MM.1S (cell line): ENCODE measurements at places on chromosomes 7 and 10.
A peak's percentile ranks its signal among the peaks of the same experiment; 100 is the strongest.

GRCh38 chr7:42241424-42241823 is 4.4 kb upstream of the GLI3 start:
- no peak for DNase-seq

DNA sequence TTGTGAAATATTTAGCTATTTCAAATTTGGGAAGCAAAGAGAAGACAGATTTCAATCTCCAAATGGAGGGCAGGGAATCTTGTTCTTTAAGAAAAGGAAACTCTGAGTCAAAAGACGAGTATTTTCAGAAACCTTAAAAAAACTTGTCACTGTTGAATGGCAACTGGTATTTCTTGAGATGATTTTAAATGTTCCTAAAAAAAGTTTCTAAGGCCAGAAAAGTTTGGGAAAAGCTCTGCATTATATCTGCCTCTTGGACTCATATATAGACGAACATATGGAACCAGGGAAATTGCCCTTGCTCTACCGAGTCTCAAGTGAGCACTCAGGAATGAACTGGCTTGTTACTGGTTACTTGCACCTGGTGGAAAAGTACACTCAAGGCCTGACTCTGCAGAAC is 69.5 kb downstream of the ADAM22 start:
- DNase-seq = no peak

- DNase-seq = no peak
Observed at GRCh38 chr7:110105840-110106239, 985.1 kb upstream of the LRRN3 start.

GRCh38 chr10:10846504-10846900 is 171.2 kb upstream of the CELF2 start:
- DNase-seq = no peak

DNA sequence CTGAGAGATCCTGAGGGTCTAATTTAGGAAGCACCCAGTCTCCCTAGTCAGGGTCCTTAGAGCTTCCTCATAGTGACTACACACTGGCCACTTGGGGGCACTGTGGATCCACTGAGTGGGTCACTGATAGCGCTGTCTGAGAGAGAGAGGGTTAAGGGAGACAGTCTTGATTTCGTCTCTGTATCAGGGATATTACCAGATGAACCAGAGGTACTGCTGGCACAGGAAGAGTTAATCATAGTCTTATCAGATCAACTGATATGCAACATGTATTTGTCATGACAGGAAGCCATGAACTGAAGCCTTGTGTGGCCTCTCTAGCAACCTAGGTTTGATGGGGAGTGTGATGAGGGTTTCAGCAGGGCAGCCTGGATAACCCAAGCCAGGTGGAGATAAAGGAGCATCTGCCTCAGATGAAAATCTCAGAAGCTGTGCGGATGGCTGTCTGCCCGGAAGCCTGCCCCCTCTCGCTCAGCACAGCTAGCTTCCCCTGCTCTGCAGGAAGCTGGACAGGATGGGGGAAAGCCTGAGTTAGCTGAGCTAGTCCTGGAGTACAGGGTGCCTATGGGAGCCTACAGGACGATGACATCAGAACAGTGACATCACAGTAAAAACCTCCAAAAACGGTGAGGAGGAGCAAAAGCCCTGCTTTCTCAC is 214.0 kb upstream of the PRSS1 start:
- DNase-seq = peak; percentile 91

- DNase-seq = peak; percentile 73
Observed at GRCh38 chr10:18607503-18608378, 43.6 kb downstream of the NSUN6 start.

DNA sequence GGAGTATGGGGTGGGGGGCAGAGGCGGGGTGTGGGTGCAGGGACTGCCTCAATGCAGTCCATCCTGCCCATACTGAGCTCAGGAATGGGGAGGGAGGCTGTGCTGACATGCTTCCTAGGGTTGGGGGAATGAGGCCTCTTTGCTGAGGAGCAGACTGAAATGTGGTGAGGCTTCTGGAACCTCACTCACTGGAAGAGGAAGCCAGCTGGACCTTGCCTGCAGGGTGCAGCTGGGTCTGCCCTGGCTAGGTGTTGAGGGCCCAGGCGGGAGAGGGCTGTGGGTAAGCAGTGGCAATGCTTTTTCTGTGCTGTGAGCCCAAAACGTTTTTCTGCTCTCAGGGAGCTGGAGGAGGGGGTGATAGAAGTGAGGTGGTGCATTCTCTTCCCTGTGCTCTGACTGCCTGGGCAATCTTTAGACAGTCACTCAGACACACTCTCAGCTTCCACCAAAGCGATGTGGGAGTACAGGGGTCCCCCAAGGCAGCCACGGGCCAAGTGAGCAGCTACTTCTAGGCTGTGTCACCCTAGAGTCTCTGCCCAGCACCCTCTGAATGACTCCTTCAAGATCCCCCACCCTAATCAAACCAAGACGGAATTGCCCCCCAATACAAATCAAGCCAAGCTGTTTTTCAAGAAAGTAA is 41.1 kb upstream of the BMPR1A start:
- DNase-seq = no peak

DNA sequence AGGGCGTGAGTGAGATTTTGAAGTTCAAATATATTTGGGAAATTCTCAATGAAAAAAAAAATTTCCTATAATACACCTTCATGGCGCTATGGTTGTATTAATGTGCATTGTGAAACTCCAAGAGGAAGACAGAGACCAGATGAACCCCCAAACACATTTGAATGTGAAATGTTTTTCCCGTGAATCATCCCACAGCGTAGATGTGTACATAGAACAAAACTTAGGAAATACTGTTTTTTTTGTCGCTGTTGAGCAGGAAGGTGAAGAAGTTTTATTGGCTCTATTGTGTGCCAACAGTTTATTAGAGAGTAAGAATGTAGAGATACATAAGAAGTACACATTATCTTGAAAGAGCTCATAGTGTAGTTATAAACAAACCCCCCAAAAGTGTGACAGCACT is 134.0 kb downstream of the KCND2 start:
- no peak for DNase-seq

DNA sequence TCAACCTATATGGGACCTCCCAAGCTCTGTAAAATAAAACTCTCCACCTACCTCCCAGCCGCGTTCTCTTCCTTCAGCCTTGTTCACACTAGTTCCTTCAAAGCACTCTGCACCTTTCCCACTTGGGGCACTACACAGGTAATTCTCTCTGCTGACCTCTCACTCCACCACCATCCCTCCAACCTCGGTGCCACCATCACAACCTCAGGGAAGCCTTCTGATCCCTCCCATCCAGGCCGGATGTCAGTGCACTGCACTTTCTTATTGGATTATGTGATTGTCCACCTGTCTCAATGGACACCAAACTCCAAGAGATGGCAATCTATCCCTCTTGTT is 7.0 kb downstream of the LARP4B start:
- DNase-seq = no peak

DNA sequence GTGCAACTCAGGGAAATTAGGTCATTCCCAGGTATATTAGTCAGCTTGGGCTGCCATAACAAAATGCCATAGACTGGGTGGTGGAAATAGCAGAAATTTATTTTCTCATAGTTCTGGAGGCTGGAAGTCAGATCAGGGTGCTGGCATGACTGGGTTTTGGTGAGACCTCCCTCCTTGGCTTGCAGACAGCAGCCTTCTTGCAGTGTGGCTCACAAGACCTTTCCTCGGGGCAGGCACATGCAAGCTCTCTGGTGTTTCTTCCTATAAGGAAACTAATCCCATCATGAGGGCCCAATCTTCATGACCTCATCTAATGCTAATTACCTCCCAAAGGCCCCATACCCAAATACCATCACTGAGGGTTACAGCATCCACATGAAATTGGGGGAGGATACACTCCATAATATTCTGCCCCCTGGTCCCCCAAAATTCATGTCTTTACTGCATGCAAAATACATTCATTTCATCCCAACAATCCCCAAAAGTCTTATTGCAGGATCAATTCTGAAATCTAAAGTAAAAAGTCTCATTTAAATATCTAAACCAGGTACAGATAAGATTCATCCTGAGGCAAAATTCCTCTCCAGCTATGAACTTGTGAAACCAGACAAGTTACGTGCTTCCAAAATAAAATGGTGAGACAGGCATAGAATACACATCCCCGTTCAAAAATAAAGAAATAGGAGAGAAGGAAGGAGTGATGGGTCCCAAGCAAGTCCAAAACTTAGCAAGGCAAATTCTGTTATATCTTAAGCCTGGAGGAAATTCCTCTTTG is 17.4 kb upstream of the CBLL1 start:
- DNase-seq = no peak

GRCh38 chr7:1027242-1028043 is 16.9 kb upstream of the GPR146 start:
- DNase-seq = no peak

- DNase-seq = peak; percentile 35
Observed at GRCh38 chr10:5656737-5657579, 9.4 kb downstream of the ASB13 start.

DNA sequence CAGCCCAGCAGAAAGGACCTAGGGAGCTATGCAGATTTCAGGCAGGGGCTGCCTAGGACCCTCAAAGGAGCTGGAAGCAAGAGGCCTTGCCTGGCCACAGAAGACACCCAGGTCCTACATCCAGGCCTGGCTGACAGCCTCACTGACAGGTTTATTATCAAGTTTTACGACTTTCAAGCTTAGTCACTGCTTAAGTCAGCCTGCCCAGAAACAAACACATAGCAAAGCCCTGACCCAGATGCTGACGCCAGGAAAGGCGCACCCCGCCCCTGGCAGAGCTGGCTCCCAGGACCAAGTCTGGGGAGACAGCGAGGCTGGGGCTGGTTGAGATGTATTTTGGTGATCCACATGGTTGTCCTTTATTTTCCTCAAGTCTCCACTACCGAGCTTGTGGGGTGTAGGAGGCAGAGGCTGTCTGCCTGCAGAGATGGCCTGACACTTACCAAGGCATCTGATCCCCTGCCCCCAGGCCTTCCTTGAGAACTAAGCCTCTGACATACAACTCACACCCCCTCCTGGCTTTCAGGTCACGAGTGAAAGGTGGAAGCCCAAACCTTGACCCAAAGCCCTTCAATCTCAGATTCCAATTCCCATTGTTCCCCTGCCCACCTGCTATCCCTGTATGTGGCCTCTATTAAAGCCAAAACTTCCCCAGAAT is 80.7 kb upstream of the EMX2 start:
- DNase-seq = no peak

- DNase-seq = peak; percentile 76
Observed at GRCh38 chr7:22563032-22563501, 63.1 kb upstream of the STEAP1B start.

- no peak for DNase-seq
Observed at GRCh38 chr7:133850497-133851280, 276.5 kb upstream of the LRGUK start.

GRCh38 chr7:36563706-36564327 is 160.5 kb downstream of the AOAH start:
- DNase-seq = peak; percentile 63

DNA sequence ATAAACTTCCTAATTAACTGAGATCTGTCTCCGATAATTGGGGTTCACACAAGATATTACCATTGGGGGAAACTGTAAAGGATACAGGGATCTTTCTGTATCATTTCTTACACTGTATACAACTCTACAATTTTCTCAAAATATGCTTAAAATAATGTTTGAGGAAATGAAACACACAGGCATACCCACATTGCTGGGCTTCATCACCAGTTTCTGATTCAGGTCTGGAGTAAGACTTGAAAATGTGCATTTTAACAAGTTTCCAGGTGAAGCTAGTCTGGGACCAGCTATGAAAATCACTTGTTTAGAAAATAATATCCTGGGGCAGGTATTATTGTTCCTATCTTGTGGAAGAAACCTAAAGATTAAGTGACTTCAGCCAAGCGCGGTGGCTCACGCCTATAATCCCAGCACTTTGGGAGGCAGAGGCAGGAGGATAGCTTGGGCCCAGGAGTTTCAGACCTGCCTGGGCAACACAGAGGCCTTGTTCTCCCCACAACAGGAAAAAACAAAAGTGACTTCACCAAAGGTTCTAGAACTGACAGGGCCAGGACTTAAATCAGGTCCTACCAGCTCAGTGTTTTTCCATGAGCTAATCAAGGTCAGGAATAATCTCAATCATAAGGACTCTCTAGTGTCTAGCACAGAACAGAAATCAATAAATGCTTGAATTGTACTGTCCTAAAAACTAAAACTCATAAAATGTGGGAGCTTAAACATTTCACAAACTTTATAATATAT is 12.6 kb downstream of the TOMM7 start:
- no peak for DNase-seq

DNA sequence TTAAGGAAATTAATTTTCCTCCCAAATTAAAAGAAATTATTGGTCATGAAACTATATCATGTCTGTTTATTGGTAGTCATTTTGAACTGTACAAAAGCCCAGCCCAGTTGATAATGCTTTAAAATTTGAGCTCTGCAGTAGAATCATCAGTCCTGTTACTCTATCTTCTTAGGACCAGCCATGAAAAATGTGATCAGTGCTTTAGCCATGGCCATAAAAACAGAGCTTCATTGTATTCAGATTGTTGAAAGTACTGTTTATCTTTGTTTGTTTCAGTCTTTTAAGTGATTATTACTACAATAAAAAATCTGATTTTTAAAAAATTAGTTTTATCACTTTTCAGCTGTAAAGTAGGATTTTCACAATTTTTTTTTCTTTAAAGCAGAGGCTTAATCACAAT is 13.7 kb upstream of the TFAM start:
- DNase-seq = no peak

GRCh38 chr10:69241575-69241974 is 21.4 kb downstream of the HKDC1 start:
- no peak for DNase-seq

DNA sequence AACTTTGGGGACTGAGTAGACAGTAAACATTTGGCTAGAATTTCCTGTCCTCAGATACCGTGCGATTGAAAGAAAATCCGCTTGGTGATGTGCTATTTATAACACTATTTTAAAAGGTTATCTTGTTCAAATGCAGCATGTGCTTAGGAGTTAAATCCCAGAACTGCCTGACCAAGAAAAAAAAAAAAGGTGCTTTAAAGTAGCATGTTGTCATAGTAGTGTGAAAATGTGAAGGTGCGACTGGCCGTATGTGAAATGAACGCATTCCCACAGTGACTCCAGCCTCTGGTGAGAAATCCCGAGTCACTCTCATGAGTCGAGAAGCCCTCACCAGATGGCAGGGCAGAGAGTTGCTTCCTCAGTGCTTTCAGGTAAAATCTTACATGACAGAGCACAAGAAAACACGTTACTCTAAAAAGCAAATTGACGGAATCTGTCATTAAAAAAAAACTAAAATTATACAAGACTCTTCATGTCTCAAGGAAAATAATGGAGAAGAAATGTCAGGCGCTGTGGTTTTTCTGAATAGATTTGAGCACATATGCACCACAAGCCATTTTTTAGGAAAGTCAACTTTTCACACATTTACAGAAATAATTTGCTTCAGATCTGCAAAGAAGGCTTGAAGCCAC is 18.4 kb upstream of the KLF6 start:
- no peak for DNase-seq

GRCh38 chr7:3301831-3302618 is 973 bp downstream of the SDK1 start:
- no peak for DNase-seq

- DNase-seq = peak; percentile 20
Observed at GRCh38 chr10:1044146-1044545, 4.8 kb downstream of the IDI1 start.

GRCh38 chr7:133003052-133003910 is 78.6 kb downstream of the CHCHD3 start:
- DNase-seq = peak; percentile 71

GRCh38 chr7:92909686-92910475 is 73.5 kb upstream of the CDK6 start:
- DNase-seq = no peak

GRCh38 chr10:77111611-77112550 is 525.7 kb downstream of the KCNMA1 start:
- DNase-seq = peak; percentile 39
